Stimulated activated naive CD4-positive, alpha-beta T cell treated with Interleukin-2 at 50 U/mL for 16 hours (primary cell): ENCODE measurements at places on chromosomes 5 and 9.

DNA sequence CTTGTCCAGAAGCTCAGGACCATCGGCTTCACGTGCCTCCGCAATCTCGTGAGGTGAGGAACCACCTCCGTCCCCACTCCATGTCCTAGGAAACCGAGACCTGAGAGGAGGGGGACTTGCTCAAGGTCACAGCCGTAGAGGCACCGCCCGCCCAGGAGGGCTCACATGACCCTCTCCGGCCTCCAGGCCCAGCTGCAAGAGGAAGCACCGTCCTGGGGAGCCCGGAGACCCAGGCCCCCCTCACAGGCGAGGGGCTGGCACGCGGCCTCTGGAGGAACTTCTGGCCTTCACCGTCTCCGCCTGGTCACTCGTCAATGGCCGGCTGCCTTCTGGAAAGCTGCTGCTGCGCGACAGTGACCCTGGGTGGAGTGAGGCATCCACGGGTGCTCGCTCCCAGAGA lies 24.2 kb downstream of the FAM78A start:
- DNase-seq, result no peak

- peak; percentile 23 for DNase-seq
Measured at GRCh38 chr5:172640822-172641358, at the start of gene NEURL1B. Gene NEURL1B (plus strand): TSS chr5:172641263. CDS start chr5:172641407, 144 bp downstream.

- DNase-seq, result no peak
Measured at GRCh38 chr9:125492719-125493118, 214.3 kb downstream of the MAPKAP1 start.

GRCh38 chr9:121778252-121779225 lies 127.1 kb downstream of the DAB2IP start:
- no peak for DNase-seq

DNA sequence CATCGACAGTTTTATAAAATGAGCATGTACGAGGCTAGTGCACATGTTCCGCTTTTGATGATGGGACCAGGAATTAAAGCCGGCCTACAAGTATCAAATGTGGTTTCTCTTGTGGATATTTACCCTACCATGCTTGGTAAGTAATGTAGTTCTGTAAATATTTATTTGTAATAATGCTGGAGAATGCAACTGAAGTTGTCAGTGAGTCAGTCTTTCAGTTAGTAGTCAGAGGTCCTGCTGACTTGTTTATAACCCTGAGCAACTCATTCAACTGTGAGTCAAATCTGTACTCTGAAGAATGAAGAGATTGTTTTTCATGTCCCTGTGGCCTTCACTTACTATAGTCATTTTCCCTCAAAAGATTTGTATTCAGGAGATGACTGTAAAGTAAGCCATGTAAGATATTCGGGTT lies 28.4 kb upstream of the GPR150 start:
- DNase-seq, result no peak

DNA sequence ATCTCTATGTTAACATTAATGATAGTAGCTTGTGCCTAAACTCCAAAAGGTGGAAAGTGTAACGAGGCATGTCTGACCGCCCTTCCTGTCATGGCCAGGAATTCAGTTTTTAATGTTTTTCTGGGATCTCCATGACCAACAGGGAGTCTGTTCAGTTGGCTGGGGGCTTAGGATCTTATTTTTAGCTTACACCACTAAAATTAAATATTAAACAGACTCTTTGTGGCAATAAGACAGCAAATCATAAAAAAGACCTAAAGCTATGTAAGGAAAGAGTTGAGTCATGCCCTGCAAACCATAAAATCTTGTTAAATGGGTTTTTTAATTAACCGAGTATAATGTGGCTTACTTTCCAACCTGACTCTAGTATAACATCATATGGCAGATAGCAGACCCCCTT lies 247.8 kb downstream of the DIRAS2 start:
- DNase-seq, result no peak

DNA sequence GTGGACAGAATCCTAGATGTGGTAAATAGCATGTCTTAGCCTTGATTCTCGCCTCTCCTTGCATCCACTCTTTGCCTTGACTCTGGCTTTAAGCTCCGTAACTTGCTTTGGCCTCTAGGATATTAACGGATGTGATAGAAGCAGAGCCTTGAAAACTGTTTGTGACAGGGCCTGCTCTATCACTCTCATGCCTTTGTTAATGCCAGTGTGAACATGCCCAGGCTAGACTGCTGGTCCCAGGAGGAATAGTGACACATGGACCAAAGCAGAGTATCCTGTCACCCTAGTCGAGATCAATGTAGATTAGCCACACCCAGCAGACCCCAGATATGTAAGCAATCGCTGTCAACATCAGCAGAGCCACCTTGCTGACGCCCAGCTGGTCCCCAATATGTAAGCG lies 109.9 kb upstream of the C9orf72 start:
- no peak for DNase-seq

GRCh38 chr5:132497488-132497997 lies 7.0 kb upstream of the IRF1 start:
- no peak for DNase-seq

DNA sequence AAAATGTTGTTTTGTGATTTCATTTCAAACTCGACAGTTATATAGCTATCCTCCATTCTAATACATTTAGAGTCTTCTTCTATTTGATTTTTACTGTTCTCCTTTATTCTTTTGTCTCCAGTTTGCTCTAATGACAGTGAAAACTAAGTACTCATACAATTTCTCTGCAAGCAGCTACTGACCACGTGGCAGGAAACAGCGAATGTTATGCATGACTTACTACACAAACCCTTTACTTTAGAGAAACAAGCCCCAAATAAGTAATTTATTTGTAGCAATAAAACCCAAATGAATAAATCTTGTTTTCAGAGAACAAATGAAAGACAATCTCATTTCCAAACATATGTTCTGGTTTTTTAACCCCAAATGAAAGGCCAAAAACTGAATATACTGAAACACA lies 41.9 kb downstream of the CDH6 start:
- no peak for DNase-seq

GRCh38 chr5:110832683-110833082 lies 93.9 kb downstream of the SLC25A46 start:
- DNase-seq, result no peak

- DNase-seq, result no peak
Measured at GRCh38 chr5:149759986-149760853, 30.1 kb downstream of the PPARGC1B start.

- DNase-seq, result no peak
Measured at GRCh38 chr5:135114759-135115158, 80.7 kb upstream of the PITX1 start.

DNA sequence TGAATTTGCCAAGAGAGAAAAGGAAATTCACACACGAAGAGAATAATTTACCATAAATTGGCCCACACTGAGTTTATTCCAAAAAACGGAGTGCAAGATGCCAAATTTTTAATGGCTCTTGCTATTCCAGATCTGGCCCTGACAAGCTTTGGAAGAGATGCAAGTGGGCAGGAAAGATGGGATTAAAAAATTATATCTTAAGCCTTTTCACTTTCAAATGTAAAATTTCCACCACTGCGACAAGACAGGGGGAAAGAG lies 352.4 kb downstream of the GLIS3 start:
- no peak for DNase-seq

- no peak for DNase-seq
Measured at GRCh38 chr5:124655921-124656511, 90.4 kb downstream of the ZNF608 start.

DNA sequence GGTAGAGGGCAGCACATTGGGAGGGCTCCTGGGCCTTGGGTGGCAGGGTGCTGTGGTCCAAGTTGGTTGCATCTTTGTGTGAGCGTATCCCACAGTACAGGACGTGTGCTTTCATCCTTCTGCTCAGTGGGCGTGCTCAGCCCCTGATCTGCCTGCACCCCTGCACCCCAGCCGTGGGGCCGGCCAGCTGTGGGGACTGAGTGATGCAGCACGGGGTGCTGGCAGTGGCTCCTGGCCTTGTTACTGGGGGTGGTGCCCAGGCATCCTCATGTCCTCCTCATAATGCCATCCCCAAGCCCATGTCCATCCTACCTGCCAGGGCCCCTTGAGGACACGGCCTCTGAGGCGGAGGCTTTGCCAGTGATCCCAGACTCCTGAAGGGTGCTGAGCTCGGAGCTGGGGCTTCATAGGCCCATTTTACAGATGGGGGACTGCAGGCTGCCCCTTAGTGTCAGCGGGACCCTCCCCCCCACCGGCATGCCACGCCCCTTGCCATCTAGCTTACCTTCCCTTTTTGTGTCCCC lies 100.7 kb downstream of the PHF2 start:
- no peak for DNase-seq

GRCh38 chr5:87311405-87312279 lies 44.0 kb downstream of the RASA1 start:
- no peak for DNase-seq

GRCh38 chr5:10323588-10324488 lies 16.1 kb upstream of the CMBL start:
- no peak for DNase-seq

DNA sequence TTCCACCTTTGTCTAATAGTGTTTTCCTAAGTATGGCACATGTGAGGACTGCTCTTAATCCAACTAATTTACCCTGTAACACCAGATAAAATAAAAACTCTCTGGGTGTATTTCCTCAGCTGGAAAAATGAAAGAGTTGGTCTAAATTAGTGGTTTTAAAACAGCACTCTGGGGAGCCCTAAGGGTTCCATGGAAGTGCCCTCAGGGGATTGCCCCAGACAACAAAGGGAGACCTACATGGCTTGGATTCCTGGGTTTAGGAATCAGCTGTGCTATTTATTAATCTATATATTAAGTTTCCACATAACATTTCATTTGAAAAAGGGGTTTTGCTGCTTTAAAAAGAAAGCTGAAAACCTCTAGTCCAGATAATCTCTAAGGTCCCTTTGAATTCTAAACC lies 20.2 kb downstream of the ADAMTS6 start:
- no peak for DNase-seq

DNA sequence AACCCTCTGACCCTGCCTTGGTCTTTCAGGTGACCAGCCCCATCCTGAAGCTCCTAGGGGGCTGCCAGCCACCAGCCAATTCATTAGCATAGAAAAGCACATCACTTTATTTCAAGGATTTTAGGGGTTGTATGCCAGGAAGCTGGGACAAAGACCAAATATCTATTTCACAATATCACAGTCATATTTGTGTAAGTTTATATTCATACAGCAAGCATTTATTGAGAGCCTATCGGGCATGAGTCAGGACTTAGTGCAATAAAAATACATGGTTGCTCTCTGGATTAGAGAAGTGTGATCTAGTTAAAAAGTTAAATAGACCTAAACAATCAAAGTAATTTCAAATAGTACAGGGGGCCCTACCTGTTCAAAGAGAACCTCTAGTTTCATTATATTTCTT lies 113.8 kb downstream of the ERCC6L2 start:
- no peak for DNase-seq

- no peak for DNase-seq
Measured at GRCh38 chr9:137723783-137724445, 105.1 kb downstream of the EHMT1 start.

- DNase-seq, result no peak
Measured at GRCh38 chr5:89343666-89344065, 460.7 kb upstream of the MEF2C start.

DNA sequence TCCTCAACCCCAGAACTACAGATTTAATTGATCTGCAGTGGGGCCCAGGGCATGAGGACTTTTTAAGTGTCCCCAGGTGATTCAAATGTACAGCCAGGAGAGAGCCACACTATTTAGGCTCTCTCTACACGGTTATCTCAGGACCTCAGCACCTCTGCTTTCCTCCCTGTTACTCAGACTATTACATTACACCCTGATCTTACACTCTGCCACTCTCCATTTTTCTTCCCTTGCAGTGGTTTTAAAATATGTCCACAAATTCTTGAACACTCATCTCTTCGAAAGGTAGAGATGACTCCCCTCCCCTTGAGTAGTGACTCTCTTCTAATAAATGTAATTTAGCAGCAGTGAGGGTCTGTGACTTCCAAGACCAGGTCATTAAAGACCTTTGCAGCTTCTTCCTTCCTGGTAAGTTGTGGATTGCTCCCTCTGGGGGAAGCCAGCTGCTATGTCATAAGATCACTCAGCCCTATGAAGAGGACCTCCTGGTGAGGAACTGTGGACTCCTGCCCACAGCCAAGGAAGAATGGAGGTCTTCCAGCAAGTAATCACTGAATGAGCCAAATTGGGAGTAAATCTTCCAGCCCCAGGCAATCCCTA lies 87.5 kb upstream of the SSBP2 start:
- no peak for DNase-seq

DNA sequence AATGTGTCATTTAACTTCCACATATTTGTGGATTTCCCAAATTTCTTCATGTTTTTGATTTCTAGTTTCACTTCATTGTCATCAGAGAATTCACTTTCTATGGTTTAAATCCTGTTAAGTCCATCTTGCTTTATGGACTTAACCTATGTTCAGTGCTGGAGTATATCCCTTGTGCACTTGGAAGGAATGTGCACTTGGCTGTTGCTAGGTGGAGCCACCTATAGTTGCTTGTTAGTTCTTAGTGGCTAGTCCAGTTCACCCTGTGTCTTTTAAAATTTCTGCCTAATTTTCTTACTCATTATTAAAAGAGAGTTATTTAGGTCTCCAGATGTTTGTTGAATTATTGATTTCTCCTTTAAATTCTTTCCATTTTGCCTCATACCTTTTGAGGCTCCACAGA lies 1472.5 kb upstream of the CDH6 start:
- no peak for DNase-seq

DNA sequence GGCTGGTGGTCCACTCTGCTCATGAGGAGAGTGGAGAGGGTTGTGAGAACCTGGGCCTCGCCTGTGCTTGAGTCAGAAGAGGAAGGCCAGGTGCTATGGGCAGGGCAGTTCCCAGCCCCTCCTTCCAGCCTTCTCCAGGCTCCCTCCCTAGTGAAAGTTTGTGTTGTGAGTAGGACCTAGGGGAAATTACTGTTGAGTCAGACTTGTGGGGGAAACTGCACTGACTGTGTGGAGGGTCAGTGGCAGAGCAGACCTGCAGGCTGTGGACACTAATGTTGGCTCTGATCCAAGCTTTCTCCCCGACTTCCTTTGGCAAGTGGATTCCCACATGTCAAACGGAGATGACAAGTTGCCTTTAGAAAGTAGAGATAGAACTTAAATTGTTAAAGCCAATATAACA lies 102.6 kb downstream of the ARHGAP26 start:
- no peak for DNase-seq

DNA sequence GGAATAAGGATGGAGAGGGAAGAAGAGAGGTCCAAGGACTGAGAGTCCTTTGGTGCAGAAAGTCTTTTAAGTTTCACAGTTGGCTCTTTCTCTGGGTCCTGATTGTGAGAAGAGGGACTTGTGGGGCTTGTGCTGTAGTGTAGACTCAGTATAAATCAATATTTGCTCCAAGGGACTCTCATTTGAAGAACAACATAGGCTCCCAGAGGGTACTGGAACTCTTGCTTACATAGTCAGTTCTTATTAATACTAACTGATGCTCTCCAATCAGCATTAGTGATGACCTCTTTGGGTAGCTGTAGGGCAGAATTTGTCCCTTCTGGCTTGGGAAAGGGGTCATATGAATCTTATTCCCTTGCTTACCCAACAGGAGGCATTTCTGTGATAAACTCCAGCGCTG lies 62.5 kb upstream of the CXCL14 start:
- no peak for DNase-seq

DNA sequence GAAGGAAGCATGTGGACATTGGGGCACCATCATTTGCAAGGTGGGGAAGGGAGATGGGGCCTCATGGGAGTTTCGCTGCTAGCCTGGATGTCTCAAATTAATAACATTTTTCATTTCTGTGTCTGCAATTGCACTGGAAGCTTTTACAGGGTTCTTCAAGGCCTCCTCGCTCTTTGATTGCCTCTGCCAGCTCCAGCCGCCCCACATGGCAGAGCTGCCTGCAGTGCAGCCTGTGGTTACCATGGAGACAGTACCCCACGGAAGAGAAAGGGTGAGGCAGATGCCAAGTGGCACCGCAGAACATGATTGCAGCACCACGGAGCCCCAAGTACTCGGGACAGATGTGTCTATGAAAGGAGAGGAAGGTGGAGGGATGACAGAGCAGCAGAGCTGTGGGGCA lies 25.4 kb downstream of the CTNND2 start:
- DNase-seq, result no peak
